ENCODE measurements at places on chromosomes 6 and 20. TPM values are rescaled to one million over a fixed set of nuclear protein-coding genes. Genes with fewer than 3 reads are reported as not detected.

SLC17A1 gene
- total RNA-seq: not detected

TINAG gene
- not detected for total RNA-seq

COX4I2 gene
- 14.2 TPM for total RNA-seq

SYCP2L gene
- total RNA-seq: 0.66 TPM

TRIM10 gene
- not detected for total RNA-seq

PTGIS gene
- 135 TPM for total RNA-seq

OLIG3 gene
- total RNA-seq: not detected

WFDC12 gene
- not detected for total RNA-seq

COL9A3 gene
- 14.3 TPM for total RNA-seq

SLC17A5 gene
- 15.6 TPM for total RNA-seq

MEP1A gene
- total RNA-seq: not detected

MARCKS gene
- 31.1 TPM for total RNA-seq

OPRM1 gene
- 1.1 TPM for total RNA-seq

PROKR2 gene
- not detected for total RNA-seq

EYA2 gene
- total RNA-seq: 1.2 TPM

SCP2D1 gene
- total RNA-seq: not detected

NFATC2 gene
- 11.6 TPM for total RNA-seq

MBOAT1 gene
- total RNA-seq: 4.5 TPM

SUMO4 gene
- total RNA-seq: 0.58 TPM

OR2H2 gene
- total RNA-seq: not detected

SLC17A3 gene
- total RNA-seq: not detected

PPP1R3G gene
- 7.9 TPM for total RNA-seq
